Fibroblast of skin of left biceps (primary cell): ENCODE measurements at places on chromosomes 5 and 9.

- DNase-seq, result no peak
Measured at GRCh38 chr9:78144663-78145377, 91.1 kb upstream of the CEP78 start.

GRCh38 chr9:102669220-102669619 lies 325.9 kb upstream of the CYLC2 start:
- DNase-seq, result no peak

DNA sequence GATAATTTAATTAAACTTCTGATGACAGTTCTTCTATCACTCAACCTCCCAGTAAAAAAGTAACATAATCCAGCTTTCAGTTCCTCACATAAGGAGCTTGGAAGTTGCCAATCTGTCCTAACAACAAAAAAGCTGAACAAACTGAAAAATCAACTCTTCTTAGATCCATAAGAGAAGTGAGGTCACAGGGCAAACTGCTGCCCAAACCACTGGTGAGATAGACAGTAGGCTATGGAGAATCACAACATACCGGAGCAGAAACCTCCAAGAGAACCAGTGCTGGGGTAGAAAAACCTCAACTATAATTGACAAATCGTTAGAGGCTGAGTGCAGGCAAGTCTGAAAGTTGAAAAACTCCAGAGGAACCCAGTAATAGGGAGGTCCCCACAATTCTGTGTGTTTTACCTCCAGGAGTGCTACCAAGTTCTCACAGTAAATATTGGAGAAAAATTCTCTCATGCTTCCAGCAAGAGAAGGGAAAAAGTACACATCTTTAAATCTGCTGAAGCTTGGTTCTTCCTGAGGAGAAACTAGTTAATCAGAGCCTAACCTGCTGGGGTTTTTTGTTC lies 300.0 kb downstream of the PDE4D start:
- DNase-seq, result no peak

GRCh38 chr5:9192266-9192665 lies 353.6 kb downstream of the SEMA5A start:
- no peak for DNase-seq

DNA sequence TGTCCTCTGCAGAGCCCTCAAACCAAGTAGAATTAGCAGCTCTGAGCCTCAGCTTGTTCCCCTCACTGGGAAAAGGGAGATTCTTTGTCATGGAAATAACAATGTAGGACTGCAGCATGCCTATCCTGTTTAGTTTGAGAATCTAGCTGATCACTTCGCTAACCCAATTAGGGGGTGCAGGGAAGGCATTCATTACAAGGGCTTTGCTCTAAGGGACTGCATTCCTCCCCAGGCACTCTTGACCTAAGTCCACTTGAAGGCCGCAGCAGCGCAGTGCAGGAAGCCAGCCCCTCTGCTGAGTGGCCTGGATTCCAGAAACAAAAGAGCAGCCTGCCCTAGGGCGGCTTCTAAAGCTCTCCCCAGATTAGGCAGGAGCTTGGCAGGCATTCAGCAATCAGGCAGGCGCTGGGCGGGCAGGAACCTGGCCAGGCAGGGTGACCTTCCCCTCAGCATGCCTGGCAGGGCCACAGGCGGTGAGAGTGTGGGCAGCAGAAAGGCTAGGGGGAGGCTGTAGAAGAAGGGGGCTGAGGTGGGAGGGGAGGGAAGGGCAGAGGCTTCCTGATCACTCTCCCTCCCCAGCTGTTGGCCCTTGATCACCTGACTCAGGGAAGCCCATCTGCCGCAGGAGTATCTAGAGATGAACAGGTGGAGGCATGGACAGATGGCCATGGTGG lies 24.8 kb downstream of the CCNJL start:
- no peak for DNase-seq

GRCh38 chr9:96048104-96048955 lies 172.8 kb downstream of the ERCC6L2 start:
- DNase-seq, result no peak
